Cerebellar nuclear complex (tissue), 1 donor: ENCODE measurements at places on chromosomes 7 and 10.

- DNase-seq, result no peak
Observed at GRCh38 chr10:49382226-49382625, 13.7 kb downstream of the DRGX start.

- DNase-seq, result no peak
Observed at GRCh38 chr10:58791137-58791536, 278.5 kb downstream of the BICC1 start.

- DNase-seq, result no peak
Observed at GRCh38 chr10:98391065-98391464, 23.9 kb downstream of the PYROXD2 start.

GRCh38 chr10:4678023-4678950, 147.7 kb upstream of the AKR1E2 start:
- no peak for DNase-seq

- DNase-seq, result no peak
Observed at GRCh38 chr10:69328380-69328735, 50.1 kb downstream of the HK1 start.

GRCh38 chr10:31912898-31913850, 15.5 kb downstream of the ARHGAP12 start:
- no peak for DNase-seq

GRCh38 chr7:87100326-87100725, 40.9 kb upstream of the ELAPOR2 start:
- DNase-seq, result no peak

GRCh38 chr10:113563306-113564088, 10.6 kb downstream of the HABP2 start:
- no peak for DNase-seq

GRCh38 chr10:69272624-69273023, 5.7 kb upstream of the HK1 start:
- no peak for DNase-seq

DNA sequence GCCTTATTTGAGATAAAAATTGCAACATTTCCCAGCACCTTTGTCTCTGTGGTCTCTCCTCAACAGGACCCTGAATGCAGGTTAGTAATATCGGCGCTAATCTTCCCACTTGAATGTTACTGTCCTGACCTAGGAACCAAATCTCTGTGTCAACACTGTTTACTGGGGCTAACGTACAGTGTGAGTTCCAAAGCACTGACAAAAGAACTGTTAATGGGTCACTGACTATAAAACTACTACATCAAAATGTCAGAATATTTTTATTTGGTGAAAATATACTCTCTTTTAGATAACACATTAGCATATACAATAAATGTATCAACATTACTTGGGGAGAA, 33.3 kb downstream of the CACUL1 start:
- no peak for DNase-seq

DNA sequence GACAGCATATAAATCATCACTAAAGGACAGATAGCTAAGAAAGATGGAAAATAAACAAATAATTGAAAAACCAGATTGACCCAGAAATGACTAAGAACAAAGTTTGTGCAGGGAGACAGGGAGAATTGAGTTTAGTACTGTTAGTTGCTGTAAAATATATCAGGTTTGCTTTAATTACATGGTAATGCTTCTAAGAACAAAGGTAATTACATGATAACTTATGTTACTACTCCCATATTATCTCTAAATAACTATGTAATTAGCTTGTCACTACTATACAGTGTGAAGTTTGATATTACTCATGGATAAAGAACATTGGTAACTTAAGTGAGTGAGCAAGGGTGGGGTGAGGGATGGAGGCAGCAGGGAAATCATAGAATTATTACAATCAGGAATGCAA, 135.2 kb upstream of the KAT6B start:
- no peak for DNase-seq
